Stimulated activated CD8-positive, alpha-beta memory T cell treated with anti-CD3 and anti-CD28 coated beads, Interleukin-4, amount 100 ng/mL, for 1 hour (primary cell): ENCODE measurements at places on chromosomes 7 and 10.

DNA sequence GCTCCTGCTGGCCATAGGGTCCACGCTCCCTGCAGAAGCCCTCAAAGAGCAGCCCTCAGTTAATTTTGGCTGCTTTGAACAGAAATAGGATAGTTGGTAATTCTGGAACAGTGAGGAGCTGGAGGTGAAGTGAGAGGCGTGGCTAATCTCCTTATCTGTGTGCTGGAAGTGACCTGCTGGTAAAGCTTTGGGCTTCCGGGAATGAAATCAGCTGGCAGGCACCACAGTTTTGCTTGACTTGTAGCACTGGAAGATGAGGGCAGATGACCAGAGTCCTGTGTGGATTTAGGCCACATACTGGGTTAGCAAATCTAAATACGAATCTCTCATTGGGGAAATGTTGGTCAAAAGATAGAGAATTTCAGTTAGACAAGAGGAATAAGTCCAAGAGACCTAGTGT, 10.2 kb downstream of the ATP6V0E2 start:
- no peak for DNase-seq

- DNase-seq, result no peak
Observed at GRCh38 chr10:86440874-86441843, 74.6 kb upstream of the GRID1 start.

- DNase-seq, result no peak
Observed at GRCh38 chr10:12597788-12598765, 248.7 kb downstream of the CAMK1D start.

DNA sequence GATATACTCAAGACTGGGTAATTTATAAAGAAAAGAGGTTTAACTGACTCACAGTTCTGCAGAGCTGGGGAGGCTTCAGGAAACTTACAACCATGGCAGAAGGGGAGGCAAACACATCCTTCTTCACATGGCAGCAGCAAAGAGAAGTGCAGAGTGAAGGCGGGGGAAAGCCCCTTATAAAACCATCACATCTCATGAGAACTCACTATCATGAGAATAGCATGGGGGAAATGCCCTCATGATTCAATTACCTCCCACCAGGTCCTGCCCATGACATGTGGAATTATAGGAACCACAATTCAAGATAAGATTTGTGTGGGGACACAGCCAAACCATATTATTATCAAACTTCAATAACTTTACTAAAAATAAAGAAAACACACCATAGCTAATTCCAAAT, 30.4 kb upstream of the JAZF1 start:
- DNase-seq, result no peak

DNA sequence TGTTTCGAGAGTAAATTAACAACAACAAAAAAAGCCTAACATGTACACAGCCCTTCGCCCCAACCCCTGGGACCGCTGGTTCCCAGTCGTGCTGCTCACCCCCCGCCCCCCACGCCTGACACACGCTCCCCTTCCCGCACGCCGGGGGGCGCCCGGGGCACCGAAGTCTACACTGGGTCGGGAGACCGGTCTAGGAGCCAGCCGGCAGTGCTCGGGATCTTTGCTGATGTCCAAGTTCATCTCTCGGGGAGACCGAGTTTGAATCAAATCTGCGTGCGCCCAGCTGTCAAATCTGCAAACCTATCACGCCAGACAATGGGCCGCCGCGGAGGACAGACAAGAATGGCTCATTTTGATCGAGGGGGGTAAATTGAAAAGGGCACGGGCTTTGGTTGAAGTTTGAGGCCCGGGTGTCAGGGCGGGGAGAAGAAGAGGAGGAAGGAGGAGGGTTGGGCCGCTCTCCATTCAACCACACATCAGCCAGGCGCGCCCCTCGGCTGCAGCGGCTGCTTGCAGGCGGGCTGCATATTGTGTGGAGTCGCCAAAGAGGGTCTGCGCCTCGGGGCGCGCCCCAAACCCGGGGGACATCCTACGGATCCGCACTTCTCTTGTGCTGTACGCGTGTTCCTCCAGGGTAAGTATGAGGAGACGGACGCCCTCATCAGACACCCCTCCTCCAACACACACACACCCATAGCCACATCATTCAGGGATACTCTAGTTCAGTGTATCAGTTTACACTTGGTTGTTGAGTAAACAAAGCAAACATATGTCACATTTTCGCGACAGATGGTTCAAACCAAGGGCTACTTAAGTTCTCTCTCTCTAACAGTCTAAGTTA, 1.3 kb upstream of the GFRA1 start:
- DNase-seq, result no peak

- DNase-seq, result peak; percentile 23
Observed at GRCh38 chr7:142482891-142483658, 225.2 kb upstream of the PRSS58 start.

- DNase-seq, result no peak
Observed at GRCh38 chr7:129134356-129134987, 10.0 kb upstream of the TSPAN33 start.

GRCh38 chr10:1961989-1962388, 224.7 kb upstream of the ADARB2 start:
- DNase-seq, result no peak

DNA sequence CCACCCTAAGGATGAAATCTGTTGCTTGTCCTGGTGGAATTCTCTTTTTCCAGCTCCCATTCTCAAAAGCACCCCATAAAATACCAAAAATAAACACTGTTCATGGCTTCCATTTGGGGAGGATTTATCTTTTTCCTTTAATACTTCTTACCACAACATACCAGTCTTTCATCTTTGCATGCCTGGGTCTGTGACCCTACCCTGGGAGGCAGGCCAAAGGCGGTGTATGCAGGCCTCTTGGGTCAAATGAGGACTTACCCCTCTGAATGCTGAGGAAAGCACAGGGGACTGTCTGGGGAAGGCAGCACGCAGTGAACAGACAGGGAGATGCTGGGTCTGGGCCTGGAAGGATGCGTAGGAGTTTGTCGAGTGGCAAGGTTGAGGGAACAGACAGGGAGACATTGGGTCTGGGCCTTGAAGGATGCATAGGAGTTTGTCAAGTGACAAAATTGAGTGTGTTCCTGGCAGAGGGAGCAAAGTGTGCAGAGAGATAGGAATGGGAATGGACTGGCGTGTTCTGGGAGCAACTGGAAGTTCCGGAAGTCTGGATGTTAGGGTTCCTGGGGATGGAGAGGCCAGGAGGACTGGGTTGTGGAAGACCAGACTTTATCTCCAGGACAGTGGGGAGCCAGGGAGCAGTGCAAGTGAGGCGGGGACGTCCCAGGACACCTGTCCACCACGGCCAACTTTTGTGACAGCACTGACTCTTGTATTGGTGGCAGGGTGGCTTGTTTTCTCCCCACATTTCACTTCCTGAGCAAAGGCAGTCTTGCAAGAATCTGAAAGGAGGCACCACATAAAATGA, 40.8 kb downstream of the MYL10 start:
- DNase-seq, result no peak

GRCh38 chr10:34134602-34135001, 680.5 kb downstream of the PARD3 start:
- DNase-seq, result no peak

DNA sequence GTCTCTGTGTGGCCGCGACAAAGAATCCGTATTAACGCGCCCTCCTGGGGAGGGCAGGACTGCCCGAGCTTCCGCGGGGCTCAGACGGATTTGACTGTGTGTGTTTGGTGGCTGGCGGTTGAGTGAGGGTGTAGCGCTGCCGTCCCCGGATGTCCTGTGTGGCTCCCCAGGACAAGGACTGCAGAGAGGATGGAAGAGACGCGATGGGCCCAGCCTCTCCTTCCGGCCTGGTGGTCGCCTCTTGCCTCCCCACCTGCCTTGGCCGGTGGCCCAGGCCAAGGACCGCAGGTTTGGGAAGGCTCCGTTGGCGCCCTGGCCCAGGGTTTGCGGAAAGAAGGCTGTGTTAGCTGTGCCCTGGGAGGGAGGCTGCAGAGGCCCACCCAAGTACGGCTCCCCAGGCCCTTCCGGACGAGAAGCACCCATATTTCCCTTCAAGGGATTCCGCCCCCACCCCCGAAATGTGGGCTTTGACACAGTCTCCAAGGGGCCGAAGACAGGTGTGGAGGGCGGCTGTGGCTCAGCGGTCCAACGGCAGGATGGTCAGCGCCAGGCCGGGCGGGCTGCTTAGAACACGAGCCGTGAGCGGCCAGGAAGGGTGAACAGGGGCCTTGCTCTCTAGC, 2.3 kb downstream of the UNCX start:
- no peak for DNase-seq

GRCh38 chr7:72503644-72504043, 91.5 kb upstream of the CALN1 start:
- no peak for DNase-seq

GRCh38 chr7:137873524-137873923, 26.8 kb upstream of the DGKI start:
- DNase-seq, result no peak
